ENCODE measurements at places on chromosomes 12 and 14. TPM values are rescaled to one million over a fixed set of nuclear protein-coding genes. Genes with fewer than 3 reads are reported as not detected.

TPH2 gene
- total RNA-seq = not detected

TAS2R7 gene
- not detected for total RNA-seq

TTC9 gene
- total RNA-seq = 6.5 TPM

RFLNA gene
- 8.6 TPM for total RNA-seq

PROX2 gene
- not detected for total RNA-seq

ADAMTS20 gene
- total RNA-seq = not detected

TSHR gene
- 7.2 TPM for total RNA-seq

EFS gene
- 14.7 TPM for total RNA-seq

ZFYVE21 gene
- total RNA-seq = 61.6 TPM

PTGER2 gene
- 14.5 TPM for total RNA-seq

HOXC10 gene
- 10.3 TPM for total RNA-seq

ACTN1 gene
- 883 TPM for total RNA-seq

NR1H4 gene
- total RNA-seq = 1.0 TPM

Data from mesangial cell (primary cell).